M059J (cell line): ENCODE measurements at places on chromosomes 11 and 22. TPM values are rescaled to one million over a fixed set of nuclear protein-coding genes. Genes with fewer than 3 reads are reported as not detected.

The MICAL3 gene
- 20.8 and 33.6 TPM in 2 replicates for total RNA-seq

The KRTAP5-11 gene
- total RNA-seq: not detected in 2 replicates

DNA sequence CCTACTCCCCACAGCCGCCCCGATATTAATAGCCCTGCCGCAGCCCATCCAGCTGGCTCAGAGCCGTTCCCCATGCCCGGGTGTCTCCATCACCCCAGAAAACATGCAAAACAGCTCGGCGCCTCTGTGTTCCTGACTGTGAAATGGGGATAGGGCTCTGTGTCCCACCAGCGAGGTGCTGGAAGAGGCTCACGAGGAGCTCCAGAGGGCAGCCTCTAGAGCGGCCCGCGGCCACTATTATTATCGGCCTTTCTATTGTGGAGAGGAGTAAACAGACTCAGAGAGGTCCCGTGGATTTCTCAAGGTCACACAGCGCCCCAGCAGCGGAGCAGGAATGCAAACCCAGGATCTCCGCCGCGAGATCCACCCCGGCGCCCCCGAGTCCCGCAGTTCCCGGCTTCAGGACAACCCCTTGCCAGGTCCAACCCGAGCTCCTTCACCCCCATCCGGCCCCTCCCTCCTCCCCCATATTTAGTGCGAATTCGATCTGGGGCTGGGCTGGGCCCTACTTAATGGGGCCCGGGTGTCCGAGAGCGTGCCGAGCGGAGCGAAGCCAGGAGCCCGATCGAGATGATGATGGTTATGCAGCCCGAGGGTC lies at the start of gene ACTN3:
TSS of gene ACTN3 (plus strand) at position 536 of the 598 bp plus-strand sequence. CDS start at position 571, 35 bp downstream.
- no peak for DNase-seq

The CWC15 gene
- 61.0 and 65.2 TPM in 2 replicates for total RNA-seq

DNA sequence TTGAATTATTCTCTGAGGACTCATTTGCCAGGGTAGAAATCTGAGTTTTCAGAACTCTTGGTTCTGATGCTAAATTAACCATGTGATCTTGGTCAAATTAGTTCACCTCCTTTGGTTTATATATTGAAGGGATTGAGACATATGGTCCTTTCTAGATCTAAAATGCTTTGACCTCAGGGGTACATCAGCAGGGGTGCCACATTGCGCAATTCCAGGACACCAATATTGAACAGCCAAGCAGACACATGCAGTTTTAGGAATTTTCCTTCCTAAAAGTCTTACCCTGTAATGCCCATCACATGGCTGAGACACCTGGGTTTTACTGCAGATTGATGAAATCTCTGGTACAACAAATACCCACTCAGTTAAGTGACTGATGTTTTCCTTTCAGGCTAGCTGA lies 254.4 kb upstream of the NCAM1 start:
- DNase-seq: no peak
